ENCODE measurements at places on chromosomes 1 and 21.

DNA sequence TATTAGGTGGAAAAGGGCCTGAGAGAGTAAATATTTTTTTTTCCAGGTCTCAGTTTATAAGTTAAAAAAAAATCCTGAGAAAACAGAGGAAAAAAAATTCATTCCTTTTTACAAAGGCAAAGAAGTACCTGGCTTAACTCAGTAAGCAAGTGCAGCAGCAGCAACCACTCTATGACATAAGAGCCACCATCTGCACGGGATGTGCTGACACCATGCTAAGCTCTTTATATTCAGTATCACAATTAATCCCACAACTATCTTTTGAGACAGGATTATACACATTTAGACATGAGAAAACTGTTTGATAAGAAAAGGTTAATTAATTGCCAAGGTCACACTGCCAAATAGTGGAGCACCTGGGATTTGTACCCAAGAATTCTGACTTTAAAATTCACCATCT, 13.4 kb upstream of the DPT start:
- no peak for DNase-seq

GRCh38 chr21:18743531-18743930, 339.9 kb upstream of the TMPRSS15 start:
- no peak for DNase-seq

GRCh38 chr1:175968486-175969172, 225.2 kb upstream of the TNR start:
- DNase-seq: no peak

DNA sequence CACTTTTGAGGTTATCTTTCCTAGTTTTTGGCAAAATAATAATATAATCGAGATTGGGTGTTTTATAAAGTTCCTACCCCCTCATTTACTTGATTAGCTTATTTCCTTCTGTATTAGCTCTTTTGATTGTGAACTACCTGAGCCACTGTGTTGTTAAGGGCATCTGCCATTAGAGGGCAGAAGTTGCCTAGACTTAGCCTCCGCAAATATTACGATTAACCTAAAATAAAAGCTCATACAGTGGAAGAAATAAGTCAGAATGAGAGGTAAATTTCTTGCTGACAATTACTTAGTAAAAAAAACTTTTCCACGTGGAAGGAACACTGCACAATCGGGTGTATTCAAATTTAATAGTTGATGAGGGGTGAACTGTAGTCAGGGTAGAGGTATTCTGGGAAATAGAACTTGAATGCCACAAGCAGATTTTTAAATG, 2.3 kb downstream of the H3-3A start:
- DNase-seq: peak; percentile 40

- DNase-seq: peak; percentile 36
These were observed at the start of gene FMO5 for GRCh38 chr1:147225193-147225730. Gene FMO5 (minus strand): TSS chr1:147225339. CDS start chr1:147225029, 310 bp downstream.

DNA sequence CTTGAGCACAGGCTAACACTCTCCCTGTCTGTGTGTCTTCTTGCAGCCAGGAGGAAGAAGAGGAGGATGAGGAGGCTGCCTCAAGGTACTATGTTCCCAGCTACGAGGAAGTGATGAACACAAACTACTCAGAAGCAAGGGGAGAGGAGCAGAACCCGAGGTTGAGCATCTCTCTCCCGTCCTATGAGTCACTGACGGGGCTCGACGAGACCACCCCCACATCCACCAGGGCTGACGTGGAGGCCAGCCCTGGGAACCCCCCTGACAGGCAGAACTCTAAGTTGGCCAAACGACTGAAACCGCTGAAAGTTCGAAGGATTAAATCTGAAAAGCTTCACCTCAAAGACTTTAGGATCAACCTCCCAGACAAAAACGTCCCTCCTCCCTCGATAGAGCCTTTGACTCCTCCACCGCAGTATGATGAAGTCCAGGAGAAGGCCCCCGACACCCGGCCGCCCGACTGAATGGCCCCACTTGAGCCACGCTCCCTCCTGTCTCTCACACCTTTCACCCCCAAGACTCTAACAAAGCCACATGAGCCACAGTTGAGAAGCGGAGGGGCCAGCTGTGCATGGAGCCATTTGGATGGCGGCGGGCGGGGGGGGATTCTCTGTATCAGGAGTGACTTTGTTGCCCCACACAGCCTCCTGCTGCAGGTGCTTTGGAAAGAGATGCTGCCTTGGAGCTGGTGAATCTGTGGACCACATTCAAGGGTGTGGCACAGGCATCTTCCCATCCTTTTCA, 27.6 kb upstream of the FHAD1 start:
- no peak for DNase-seq

DNA sequence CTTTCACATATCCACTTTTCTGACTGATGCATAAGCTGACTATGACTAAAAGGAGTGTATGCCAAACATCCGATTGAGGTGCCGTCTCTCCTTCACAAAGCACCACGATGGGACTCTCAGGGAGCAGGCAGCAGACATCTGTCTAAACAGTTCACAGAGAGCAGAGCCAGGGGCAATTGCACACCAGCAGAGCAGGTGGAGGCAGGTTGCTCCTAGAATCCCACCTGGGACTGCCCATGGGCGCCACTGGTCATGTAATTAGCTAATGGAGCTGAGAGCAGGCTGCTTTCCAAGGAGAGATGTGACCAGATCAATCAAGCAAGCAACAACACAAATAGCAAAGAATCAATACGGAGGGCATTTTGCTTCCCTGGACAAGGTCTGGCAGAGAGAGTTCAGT, 30.5 kb upstream of the COA6 start:
- no peak for DNase-seq

- DNase-seq: no peak
These were observed 189.0 kb upstream of the NFIA start for GRCh38 chr1:60893136-60893930.

DNA sequence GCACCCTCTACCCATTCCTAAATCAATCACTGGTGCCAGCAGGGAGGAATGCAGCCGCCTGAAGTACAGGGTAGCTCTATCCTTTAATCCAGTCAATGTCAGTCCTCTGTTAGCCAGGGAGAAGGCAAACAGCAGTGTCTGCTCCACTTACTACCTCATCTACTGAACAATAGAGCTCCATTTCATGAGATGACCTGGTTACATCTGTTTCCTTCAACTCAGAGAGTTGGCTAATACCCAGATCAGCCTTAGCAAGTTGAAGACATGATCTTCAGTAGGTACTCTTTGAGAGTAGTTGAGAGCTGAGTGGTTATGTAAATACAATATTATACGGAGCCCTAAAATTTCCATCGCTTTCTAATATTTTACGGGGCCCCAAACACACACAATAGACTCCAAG, 46.1 kb upstream of the CD34 start:
- no peak for DNase-seq

DNA sequence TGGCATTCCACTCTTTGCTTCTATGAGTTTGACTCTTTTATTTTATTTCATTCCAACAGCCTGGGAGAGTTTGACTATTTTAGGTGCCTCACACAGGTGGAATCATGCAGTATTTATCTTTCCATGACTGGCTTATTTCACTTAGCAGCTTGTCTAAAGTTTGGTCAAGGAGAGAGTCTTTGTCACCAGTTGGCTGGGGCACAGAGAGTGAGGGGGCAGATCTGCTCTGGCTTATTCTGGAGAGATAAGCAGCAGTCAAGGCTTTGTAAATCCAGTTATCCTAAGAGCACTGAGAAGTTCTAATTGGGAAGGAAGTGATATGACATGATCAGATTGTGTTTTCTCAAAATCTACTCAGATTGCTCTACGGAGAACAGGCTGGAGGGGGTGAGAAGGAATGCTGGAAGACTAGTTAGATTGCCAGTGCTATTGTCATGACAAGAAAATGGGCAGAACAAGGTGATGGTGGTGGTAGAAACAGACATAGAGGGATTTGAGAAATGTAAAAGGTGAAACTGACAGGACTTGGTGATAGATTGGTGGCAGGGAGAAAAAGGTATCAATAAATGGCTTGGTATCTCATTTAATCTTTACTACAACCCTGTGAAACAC, 12.1 kb upstream of the CTTNBP2NL start:
- no peak for DNase-seq

DNA sequence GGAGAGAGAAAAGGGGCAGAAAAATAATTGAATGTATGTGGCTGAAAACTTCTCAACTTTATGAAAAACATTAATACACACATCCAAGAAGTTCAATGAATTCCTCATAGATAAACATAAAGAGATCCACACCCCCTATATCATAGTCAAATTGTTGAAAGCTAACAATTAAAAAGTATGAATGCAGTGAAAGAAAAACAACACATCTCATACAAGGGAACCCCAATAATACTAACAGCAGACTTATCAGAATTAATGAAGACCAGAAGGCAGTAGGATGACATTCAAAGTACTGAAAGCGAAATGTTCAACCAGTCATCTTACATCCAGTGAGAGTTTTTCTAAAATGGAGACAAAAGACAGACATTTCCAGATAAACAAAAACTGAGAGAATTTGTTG, 134.4 kb downstream of the FMN2 start:
- no peak for DNase-seq

DNA sequence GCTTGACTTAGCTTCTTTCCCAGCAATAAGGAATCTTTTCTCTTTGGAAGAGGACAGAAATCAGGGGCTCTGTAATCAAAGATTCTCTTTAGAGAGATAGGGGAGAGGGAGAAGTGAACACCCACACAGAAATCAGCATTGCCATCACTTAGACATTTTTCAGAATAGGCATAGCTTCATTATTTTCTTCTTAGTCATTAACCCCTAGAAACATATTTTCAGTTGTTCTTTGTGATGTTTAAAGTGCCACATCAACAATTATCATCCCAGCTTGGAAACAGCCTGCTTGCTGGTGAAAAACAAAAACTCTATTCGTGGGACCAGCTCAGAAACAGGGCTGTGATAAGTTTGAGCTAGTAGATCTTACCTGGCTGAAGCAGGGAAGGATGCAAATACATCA, 88.3 kb upstream of the SLC44A3 start:
- DNase-seq: no peak

GRCh38 chr21:41302976-41303375, 13.6 kb upstream of the FAM3B start:
- DNase-seq: no peak

GRCh38 chr1:44693159-44693558, 18.6 kb downstream of the ARMH1 start:
- DNase-seq: no peak
